ENCODE measurements at places on chromosomes 12 and 14. TPM values are rescaled to one million over a fixed set of nuclear protein-coding genes. Genes with fewer than 3 reads are reported as not detected.

The EGLN3 gene
- 12.0 TPM for total RNA-seq

The MGP gene
- total RNA-seq: not detected

The GLIPR1L2 gene
- not detected for total RNA-seq

DNA sequence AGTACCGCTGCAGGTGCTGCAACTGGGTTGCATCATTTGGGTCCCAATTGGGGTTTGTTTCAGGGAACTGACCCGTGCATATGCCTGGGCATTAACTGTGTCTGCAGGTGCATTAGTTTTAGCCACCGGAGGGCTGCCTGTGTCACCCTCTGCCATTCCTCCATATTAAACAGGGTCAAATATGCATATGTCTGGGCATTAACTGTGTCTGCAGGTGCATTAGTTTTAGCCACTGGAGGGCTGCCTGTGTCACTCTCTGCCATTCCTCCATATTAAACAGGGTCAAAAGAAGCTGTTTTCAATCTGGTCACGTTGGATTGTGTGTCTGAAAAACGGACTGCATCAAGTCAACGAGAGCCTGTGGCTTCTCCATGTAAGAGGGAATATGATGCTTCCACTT, 1317.0 kb downstream of the TMEM121 start:
- no peak for DNase-seq

DNA sequence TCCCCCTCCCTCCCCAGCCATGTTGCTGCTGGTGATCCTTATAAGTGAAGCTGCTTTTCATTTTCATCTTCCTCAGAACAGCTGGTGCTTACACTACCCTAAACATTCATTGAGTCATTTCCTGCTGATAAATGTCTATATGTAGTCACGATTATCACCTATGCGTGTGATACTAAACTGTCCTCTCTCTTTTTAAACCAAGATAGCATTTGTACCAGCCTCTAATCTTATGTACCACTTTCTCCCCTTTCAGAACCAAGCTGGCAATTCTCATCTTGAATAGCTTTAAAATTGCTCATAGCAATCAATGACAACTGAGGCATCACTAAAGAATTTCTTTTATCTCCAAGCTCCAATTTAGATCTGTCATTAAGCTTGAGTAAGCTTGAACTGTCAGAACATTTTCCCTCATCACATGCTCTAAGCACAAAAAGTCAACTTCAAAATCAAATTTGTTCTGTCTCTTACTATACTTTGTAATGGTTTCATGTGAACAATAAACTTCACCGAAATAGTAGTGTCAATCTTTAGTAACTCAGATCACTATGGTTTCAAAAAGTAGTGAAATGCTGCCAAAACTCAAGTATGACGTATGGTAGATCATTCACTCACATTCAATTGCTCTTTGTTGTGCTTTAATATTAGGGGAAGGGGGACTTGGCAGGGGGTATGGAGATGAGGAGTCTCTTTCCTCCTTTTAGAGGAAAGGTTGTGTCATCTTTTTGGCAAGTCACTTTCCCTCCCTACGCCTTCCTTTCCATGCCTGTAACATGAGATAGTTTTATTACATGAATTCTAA, 178.1 kb upstream of the NOVA1 start:
- no peak for DNase-seq

- DNase-seq: no peak
Measured at GRCh38 chr12:12693111-12693671, 2.8 kb downstream of the GPR19 start.

- peak; percentile 28 for DNase-seq
Measured at GRCh38 chr12:45725631-45726602, 3.6 kb upstream of the ARID2 start.

DNA sequence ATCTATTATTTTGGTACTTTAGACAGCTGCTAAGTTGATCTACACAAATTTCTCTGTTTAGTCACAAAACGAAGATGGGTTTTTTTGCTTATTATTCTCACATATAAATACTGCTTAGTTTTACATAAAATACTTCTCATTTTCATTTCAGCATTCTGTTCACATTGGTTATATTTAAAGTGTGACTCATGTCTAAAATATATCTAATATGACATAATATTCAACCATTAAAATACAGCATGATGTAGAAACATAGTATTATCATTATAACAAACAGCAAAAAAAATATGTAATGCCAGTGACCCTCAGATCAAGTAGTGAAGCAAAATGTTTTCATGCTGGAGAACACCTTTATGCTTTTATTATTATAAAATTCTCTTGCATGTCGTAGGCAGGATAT, 63.7 kb downstream of the SH2B3 start:
- no peak for DNase-seq

DNA sequence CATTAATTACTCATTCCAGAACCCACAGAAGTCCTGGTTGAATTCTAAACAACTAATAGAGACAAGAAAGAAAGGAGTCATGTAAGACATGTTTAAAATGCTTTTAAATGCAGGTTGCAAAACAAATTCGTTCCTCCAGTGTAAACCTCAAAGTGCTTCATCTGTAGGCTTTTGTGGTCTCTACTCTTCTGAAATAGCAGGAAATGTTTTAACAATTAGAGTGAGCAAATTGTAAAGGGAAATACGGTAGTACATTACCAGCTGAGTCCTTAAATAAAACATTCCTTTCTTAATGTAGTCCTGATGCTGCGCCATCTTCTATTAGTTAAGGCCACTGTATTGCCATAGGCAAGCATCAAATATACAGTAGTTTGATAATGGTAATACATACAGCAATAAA, 1934.2 kb upstream of the SEL1L start:
- DNase-seq: no peak

- DNase-seq: no peak
Measured at GRCh38 chr12:104315326-104316224, 12.0 kb downstream of the EID3 start.

DNA sequence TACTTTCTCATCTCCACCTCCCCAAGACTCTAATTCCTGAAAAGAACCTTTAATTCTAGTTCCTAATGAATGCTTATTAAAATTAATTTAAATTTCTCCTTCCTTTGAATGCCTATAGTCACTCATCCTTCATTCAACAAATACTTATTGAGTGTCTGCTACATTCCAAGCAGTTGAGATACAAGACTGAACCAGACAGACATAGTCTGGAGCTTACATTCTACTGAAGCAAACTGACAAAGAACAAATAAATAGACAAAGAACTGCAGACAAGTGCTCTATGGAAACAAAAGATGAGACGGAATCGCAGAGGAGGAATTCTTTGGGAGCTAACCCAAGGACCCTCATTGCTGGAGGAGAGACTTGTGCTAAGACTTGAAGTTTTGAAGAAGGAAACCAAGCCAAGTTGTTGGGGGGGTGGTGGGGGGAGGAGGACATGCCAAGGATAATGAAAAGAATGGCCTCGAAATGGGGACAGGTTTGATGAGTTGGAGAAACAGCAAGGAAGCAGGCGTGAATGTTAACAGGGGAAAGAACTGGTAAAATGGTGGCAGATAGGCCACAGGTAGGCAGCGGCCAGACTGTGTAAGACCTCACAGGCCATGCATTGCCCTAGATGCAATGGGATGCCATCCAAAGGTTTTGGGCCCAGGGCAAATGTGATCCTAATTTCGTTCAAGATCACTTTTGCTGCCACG, 9.7 kb upstream of the TDG start:
- DNase-seq: no peak

DNA sequence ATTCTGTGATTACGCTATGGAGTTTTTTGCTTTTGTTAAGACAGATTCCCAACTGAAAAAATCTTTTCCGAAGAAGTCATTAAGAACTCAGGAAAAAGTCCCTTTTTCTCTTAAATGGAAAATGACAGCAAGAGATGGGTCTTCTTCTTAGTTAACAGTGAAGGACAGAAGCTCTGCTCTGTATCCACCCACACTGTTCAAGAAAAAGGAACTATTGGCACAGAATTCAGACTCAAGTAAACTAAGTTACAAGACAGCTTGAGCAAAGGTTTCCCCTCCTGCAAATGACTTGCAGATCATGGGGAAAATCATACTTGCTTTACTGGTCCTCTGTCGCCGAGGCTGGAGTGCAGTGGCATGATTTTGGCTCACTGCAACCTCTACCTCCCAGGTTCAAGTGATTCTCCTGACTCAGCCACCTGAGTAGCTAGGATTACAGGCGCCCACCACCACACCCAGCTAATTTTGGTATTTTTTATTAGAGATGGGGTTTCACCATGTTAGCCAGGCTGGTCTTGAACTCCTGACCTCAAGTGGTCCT, 137.1 kb upstream of the AEBP2 start:
- DNase-seq: no peak

DNA sequence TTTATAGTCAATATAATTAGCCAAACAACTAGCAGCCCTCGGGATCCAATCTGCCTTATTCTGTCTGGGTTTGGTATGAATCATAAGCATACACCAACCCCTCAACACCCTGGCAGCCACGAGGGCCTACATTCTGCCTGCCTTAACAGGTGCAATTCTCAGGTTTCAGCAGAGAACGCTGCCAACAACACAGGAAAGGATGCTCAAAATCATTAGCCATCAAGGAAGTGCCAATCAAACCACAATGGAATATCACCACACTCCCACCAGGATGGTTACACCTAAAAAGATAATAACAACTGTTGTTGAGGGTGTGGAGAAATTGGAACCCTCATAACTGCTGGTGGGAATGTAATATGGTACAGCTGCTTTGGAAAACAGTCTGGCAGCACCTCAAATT, 122.8 kb downstream of the TTC7B start:
- no peak for DNase-seq

The INHBC gene
- total RNA-seq: not detected

DNA sequence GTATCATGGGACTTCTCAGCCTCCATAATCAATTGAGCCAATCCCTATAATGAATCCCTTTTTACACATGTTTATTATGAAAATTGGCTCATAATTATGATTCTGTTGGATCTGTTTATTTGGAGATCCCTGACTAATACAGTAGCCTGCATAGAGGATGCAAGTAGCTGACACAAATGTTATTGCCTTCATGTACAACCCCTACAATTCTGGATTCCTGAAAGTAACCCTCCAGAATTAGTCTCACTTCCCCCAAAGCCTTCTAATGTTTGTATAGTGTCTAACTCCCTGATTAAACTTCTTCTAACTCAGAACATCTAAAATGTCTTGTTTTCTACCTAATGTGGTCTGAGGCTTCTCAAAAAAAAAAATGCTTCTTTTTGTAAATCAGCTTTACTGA, 6.6 kb upstream of the SMIM10L1 start:
- no peak for DNase-seq

DNA sequence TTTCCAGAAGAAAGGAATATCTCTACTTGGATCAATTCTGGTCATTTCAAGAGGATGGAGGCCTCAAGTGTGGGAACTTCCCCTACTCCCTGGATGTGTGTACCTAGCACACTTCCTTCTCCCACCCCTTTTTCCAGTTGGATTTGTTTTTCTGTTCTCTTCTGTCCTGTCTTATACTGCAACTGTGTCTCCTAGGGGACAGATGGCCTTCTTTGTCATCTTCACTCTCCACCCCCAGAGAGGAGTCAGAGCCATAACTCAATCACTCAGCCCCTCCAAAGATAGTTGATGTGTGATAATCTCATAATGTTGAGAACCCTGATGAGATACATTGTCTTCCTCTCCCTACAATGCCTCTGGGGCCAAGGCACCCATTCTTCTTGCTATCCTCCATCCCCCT, 2.1 kb upstream of the DTX3 start:
- no peak for DNase-seq

DNA sequence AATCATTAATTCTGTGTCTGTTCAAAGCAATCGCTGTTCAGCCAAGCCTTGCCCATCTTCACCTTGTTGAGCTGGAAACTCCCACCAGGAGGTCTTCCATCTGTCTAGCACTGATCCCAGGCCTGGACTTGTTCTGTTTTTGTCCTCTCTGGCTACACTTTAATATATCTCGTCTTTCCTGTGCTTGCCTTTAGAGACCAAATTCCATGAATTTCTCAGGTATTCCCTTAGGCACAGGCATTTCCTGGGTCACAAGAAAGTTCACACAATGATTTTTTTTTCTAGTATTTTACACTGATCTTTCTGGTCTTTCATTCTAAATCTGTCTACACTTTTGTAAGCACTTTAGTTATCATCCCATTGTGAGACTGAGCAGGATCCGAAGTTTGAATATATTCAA, 116.4 kb upstream of the CCND2 start:
- no peak for DNase-seq

The TCL1B gene
- total RNA-seq: not detected

The SMCO2 gene
- 0.38 TPM for total RNA-seq

The HOXC10 gene
- not detected for total RNA-seq

GRCh38 chr12:78086553-78087362, 256.1 kb downstream of the NAV3 start:
- DNase-seq: no peak

The DAO gene
- total RNA-seq: not detected

GRCh38 chr14:79044894-79045624, 874.9 kb downstream of the NRXN3 start:
- DNase-seq: no peak

- DNase-seq: no peak
Measured at GRCh38 chr14:61417141-61417540, 95.8 kb downstream of the PRKCH start.

DNA sequence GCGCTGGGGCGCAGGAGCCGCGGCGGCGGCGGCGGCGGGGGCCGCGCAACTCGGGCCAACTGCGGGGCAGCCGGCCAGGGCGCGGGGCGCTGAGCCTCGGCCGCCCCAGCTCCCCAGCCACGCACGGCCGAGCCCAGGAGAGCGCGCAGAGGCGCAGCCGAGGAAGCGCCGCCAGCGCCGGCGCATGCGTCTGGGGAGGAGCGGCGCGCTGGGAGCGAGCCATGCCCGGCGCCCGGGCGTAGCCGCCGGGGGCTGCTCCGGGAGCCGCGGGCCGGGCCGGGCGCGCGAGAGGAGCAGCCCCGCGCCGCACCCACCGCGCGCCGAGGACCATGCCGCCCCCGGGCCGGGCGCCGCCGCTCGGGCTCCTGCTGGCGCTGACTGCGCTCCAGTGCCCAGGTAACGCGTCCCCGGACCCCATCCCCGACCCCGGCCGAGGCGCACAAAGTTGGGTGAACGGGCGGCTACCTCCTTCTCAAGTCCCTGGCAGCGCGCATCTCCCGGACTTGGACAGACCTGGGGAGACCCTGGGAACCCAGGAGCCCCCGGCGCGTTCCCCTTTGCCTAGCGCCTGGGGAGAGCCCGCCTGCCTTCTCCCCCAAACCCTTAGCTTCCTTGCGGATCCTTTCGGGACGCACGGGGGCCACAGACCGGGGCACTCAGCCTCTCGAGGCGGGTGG, 121.4 kb downstream of the AACS start:
- DNase-seq: no peak

The POTEG gene
- total RNA-seq: not detected

The PARP11 gene
- 26.8 TPM for total RNA-seq

- no peak for DNase-seq
Measured at GRCh38 chr14:68871392-68871791, 78.5 kb upstream of the ZFP36L1 start.

The ERP27 gene
- 8.5 TPM for total RNA-seq

DNA sequence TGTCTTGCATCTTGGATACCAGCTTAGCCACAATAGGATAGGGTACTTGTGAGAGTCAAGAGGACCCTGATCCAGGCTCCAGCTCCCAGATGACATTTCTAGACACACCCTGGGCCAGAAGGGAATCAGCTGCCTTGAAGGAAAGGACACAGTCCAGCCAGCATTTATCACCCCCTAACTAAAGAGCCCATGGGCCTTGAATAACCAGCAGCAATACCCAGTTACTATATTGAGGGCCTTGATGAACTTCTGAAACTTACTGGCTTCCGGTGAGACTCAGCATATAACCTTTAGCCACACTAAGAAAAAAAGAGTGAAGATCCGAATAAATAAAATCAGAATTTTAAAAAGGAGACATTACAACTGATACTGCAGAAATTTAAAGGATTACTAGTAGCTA, 1135.4 kb downstream of the LRFN5 start:
- DNase-seq: no peak

GRCh38 chr14:67738740-67739504, 37.2 kb downstream of the RDH12 start:
- DNase-seq: no peak

The RPGRIP1 gene
- total RNA-seq: not detected

The CD27 gene
- 43.4 TPM for total RNA-seq

The BDKRB2 gene
- not detected for total RNA-seq

All from activated CD4-positive, alpha-beta memory T cell treated with anti-CD3 and anti-CD28 coated beads, Interleukin-2, amount 10 ng/mL, durations not matched to agents 7 days and 5 days (primary cell).